ENCODE measurements at places on chromosomes 1 and 21.

DNA sequence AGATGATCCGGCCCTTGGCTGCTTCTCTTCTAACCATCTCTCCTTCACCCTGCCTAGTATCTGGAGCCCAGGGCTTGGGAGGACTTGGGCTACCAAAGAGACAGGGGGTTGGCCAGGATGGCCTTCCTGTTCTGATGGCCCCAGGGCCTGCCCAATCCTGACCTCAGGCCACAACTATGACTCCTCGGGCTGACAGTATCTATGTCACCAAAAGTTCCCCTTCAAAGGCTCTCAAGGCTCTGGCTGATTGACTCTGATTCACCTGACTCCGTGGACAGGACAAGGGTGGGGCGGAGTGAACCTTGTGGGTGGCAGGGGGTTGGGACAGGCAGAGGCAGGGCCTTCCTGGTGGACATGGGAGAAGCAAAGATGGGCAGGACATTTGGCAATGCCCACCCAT lies 12.7 kb downstream of the MEF2D start:
- DNase-seq = no peak

DNA sequence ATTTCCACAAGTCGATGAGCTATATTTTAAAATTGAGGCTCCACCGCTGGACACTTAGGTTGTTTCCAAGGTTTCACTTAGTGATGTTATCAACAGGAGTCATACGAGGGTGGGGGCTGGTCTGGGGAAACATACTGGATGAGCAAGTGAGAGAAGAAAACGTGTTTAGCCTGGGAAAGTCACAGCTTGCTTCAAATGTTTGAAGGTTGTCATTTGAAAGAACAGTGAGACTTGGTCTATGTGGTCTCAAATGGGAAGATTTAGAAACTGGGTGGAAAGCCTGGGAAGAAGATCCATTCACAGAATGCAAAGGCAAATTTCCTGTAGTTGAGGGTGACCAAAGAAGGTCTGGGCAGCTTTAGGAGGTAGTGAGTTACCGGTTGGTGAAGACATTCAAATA lies 9.9 kb upstream of the DYRK1A start:
- DNase-seq = no peak

- no peak for DNase-seq
Measured at GRCh38 chr1:184019069-184019468, 18.5 kb downstream of the COLGALT2 start.

GRCh38 chr1:64981601-64982533 lies 15.5 kb upstream of the JAK1 start:
- DNase-seq = no peak

DNA sequence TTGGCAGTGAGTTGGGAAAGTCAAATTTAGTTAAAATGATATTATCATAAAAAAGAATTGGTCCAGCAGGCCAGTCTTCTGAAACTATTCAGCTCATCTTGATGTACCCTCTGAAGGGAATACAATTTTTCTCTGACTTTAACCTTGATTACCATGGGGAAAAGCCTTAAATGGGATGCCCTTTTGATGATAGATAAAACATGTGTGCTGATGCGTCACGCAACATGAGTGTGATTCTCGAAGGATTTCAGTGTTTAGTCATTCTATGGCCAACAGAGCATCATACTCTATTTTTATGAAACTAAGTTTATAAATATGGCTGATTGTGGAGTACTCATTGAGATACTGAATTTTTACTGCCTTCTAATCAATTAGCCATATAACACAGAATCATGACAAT lies 171.5 kb downstream of the ZNF281 start:
- no peak for DNase-seq

DNA sequence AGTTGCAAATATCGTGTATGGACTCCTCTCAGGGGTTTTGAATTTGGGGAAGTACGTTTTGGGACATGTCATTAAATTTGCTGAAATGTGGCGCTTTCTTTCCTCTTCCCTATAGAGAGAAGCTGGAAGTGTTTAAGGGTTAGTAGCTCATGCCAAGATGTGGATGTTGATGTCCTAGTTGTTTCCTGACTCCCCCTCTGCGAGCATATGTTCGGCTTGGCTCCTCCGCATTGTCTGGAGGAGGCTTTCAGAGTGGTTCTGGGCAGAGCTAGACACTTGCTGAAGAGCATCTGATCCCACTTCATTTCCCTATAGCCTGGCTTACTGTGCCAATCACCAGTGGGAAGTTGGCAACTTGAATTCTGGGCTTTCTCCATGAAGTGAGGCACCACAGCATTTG lies 347.4 kb upstream of the B3GALT2 start:
- no peak for DNase-seq

DNA sequence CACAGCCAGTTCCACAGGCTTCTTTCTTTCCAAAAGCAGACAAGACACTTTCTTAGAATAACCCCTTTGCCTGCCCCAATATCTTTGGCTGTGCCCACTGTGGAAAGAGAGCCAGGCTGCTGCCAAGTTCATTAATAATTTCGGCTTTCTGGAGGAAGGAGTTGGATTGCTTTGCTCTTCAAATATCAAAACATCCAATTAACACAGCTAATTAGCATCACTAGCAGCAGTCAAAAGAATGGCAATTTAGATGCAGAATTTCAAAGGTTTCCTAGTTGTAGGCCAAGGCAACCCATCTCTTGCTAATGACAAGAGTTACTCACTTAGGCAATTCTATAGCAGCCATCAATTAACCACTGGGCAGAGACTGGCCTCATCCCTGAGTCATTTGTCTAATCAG lies 91.0 kb upstream of the SPATA6 start:
- no peak for DNase-seq

GRCh38 chr1:230715510-230715909 lies 1.6 kb upstream of the AGT start:
- DNase-seq = no peak

DNA sequence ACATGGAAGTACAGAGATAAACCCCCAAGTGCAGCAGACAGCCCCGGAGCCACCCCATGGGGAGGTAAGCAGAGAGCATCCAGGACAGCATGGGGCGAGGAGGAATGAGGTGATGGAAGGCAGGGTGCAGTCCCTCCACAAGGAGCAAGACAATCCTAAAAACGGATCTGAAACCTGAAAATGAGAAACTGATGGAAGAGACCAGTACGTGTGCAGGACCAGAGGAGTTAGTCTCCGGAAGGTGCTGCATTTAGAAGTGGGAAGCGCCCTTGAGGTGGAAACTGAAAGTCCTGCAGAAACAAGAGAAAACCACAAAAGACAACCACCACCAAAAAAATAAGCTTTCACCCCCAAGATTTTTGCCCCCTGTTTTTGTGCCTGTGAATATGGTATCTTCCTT lies 17.4 kb upstream of the DDOST start:
- DNase-seq = no peak

GRCh38 chr1:208107425-208108212 lies 136.6 kb downstream of the PLXNA2 start:
- no peak for DNase-seq

GRCh38 chr1:33852711-33853110 lies 11.2 kb upstream of the HMGB4 start:
- DNase-seq = no peak

GRCh38 chr1:193392686-193393085 lies 206.3 kb upstream of the B3GALT2 start:
- DNase-seq = no peak

DNA sequence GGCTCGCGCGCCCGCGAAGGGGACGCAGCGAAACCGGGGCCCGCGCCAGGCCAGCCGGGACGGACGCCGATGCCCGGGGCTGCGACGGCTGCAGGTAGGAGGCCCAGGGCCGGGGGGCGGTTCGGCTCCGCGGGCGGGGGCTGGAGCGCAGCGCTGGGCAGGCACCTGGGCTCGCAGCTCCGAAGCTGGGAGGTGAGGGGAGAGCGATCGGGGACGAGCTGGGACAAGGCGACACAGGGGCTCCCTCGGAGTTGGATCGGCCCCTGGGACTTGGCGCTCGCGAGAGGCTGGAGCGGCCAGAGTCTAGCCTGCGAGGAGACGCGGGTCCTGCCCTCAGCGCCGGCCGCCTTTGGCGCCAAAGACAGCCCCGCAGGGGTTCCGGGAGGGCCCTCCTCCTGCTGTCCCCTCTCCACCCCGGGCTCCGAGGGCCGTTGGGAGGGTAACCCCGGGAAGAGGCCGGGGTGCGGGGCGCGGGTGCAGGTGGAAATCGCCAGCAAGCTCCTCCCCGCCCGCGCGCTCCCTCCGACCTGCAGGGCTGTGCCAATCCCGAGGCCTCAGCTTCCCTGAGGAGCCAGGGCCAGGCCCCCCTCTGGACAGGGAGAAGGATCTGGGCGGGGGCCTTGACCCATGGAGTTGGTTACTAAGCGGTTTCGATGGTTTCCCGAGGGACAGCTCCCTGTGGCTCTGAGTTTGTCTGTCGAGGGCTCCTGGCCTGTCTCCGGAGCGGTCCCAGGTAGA lies 401 bp downstream of the TP73 start:
- DNase-seq = no peak

DNA sequence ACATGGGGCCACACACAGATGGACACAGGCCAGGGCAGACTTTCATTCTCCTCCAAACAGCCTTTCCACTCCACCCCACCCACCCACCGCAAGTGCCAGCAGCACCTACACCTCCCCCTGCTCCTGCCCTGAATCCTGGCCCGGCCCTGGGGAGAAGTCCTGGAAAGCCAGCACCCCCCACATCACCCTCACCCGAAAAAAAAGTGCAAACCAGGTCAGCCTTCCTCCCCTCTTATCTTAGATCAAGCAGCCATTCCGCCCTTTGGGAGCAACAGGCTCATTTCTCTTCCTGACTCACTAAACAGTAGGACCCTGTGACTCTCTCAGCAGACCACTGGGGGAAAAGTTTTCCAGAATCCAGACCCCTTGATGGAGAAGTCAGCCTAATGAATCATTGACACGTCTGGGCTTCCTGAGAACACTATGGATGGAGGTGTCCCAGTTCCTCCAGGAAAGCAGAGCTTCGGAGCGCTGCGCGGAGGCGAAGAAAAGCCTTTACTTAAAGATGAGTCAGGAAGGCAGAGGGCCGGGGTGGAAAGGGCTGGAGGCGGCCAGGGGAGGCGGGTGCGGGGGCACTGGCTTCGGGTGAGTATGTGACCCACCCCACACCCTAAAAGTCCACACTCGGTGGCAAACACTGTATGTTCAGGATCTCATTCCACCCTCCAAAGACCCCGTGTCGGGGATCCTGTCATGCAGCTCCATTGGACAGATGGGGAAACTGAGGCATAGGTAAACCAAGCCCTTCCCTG lies 588.7 kb downstream of the MATN1 start:
- no peak for DNase-seq

- no peak for DNase-seq
Measured at GRCh38 chr1:95169548-95169947, 52.4 kb downstream of the TLCD4 start.

DNA sequence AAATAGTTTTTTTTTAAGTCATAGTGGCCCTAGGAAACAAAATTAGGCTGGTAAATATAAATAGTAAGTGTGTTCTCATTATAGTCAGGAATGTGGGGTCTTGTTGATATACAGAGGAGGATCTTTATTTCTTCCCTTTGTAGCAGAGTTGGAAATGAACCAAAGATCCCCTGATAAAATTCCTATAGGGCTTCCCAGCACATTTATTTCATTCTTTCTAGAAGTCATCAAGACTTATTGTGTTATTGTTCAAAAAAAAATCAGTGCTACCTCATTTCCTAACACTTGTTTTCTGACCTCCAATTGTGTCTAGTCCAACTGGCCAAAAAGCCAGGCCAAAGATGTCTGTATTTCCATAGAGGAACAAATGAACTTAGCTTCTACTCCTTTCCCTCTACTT lies 7.6 kb upstream of the PLEKHO1 start:
- no peak for DNase-seq

GRCh38 chr1:191346381-191346780 lies 811.9 kb upstream of the RGS18 start:
- no peak for DNase-seq

All from stimulated activated CD4-positive, alpha-beta T cell treated with anti-CD3 and anti-CD28 coated beads, Interleukin-1b, Interleukin-23, amount 100 ng/mL, for 1 hour (primary cell).